Glutamatergic neuron (in vitro differentiated cells): ENCODE measurements at places on chromosomes 6 and 20.
A peak's percentile ranks its signal among the peaks of the same experiment; 100 is the strongest.

DNA sequence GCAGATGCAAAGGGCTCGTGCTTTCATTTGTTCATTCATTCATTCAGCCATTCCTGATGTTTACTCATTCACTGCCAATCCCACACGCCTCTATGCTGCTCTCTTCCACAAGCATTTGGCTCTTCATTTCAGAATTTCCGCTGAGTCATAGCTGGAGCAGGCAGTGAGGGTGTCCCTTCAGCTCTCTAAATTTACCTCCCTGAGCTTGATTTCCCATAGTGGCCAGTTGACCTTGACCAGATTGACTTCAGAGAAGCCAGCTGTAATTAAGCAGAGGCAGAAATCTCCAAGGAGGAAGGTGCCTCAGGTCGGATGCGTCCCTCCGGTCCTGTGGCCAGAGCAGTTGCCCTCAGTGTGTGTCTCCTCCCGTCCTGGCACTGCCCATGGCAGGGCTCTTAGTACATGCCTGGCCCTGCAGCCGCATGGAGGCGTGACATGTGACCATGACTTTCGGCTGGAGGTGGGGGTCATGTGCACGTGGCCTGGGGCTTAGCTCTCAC lies 267.2 kb upstream of the ECI2 start:
- no peak for DNase-seq

DNA sequence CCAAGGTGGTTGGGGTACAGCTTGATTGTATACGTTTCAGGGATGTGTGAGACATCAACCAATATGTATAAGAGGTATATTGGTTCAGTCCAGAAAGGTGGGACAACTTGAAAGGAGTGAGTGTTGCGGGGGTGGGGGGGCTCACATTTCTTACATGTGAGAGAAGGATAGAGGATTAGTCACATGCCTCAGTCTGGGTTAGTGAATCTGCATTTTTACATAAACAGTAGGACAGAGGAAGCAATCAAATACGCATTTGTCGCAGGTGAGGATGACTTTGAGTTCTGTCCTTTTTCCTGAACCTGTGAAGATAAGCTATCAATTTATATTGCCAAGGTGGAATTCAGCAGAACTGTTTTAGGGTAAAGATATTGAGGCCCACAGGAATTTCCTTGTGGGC lies 42.1 kb upstream of the TBC1D32 start:
- no peak for DNase-seq

- DNase-seq, result no peak
Measured at GRCh38 chr6:113526553-113526952, 330.6 kb upstream of the MARCKS start.

DNA sequence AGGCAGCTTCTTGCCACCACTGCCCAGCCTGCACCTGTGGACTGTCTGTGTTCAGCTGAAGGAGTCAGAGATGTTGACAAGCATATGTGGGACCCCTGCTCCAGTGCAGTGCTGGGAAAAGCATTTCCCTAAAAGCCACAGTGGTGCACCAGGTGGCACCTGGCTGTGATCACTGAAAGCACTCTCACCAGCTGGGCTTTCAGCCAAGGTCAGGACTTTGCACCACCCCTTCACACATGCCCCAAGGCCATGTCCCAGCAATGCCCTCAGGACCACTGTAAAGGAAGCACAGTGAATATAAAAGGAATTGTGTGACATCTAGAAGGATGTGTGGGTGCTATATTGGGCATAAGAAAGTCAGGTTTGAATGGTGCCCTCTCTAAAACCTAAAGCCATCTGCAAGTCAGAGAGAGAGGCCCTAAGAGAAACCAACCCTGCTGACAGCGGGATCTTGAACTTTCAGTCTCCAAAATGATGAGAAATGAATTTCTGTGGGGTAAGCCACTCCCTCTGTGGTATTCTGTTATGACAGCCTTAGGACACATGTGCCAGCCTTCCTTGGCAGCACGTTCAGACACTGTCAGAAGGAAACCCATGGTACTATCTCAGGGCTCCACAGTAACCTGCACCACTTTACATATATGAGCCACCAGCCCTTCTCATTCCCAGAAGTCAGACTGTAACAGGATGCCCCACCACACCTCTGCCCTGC lies 30.7 kb downstream of the CBLN4 start:
- DNase-seq, result no peak

DNA sequence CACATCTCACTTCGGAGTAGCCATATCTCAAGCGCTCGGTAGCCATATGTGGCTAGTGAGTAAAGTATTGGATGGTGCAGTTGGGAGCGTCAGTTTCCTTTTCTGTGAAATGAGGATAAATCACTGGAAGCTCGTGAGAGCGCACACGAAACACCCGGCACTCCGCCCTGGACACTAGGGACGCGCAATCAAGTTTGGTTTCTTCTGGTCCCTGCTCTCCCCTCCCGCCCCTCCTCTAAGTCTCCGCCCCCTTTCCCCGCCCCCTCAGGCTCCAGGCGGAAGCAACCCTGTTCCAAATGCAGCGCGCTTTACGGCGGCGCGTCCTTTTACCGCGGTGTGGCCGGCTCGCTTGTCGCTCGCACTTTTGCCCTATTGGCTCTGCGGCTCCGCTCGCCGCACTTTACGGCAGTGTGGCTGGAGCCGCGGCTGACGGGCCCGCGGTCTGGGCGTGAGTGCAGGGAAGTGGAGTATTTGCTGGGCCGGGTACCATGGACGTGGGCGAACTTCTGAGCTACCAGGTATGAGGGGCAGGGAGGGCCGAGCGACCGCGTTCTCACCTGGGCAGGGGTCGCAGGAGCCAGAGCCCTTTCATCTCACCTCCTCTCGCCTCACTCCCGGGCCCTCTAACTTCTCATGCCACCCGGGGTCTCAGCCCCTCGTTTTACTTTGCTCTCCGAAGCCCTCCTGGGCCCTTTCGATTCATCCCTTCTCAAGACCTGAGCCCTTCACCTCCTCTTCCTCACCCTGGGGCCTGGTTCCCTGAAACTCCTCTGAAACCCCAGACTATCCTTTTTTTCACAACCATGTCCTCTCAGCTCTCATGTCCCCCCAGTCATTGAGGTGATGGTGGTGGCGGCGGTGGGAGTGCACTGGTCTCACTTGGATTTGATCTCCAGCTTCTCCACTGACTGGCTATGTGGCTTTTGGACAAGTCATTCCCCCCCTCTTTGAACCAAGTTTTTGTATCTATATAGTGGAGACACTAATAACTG lies at the start of gene CTNNBL1:
CTNNBL1 (plus strand) TSS at position 396 of the 992 bp plus-strand sequence; CDS start at position 489, 93 bp downstream.
- peak; percentile 98 for DNase-seq

GRCh38 chr6:80519811-80520594 lies 413.5 kb downstream of the BCKDHB start:
- no peak for DNase-seq
